ENCODE measurements at places on chromosomes 6 and 20.

- no peak for DNase-seq
Observed at GRCh38 chr6:48036316-48036715, 74.7 kb downstream of the PTCHD4 start.

DNA sequence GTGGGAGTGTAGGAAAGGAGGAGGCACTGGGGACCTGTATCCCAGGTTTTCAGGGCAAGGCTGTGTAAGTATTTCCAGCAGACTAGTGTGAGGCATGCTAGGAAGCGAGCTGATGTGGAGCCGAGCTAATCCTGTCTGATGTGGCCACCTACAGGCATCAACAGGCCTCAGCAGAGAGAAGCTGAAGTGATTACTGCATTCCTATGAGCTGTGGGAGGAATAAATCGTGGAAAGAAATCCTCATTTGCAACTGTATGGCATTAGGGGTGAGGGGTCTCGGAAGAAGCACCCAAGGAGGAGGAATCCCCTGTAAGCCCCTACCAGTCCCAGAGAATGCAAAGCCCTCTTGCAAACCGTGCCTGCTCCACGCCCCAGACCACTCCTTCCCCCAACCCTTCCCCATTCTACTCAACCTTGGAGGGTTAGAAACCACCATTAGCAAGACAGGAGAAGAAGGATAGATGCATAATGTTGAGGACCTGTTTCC, 41.6 kb downstream of the C6orf15 start:
- peak; percentile 38 for DNase-seq

GRCh38 chr6:90454836-90455427, 131.9 kb downstream of the MAP3K7 start:
- DNase-seq = no peak

- DNase-seq = no peak
Observed at GRCh38 chr20:3743251-3743650, 10.8 kb downstream of the HSPA12B start.

GRCh38 chr6:7247179-7247456, 65.9 kb downstream of the SSR1 start:
- DNase-seq = no peak

DNA sequence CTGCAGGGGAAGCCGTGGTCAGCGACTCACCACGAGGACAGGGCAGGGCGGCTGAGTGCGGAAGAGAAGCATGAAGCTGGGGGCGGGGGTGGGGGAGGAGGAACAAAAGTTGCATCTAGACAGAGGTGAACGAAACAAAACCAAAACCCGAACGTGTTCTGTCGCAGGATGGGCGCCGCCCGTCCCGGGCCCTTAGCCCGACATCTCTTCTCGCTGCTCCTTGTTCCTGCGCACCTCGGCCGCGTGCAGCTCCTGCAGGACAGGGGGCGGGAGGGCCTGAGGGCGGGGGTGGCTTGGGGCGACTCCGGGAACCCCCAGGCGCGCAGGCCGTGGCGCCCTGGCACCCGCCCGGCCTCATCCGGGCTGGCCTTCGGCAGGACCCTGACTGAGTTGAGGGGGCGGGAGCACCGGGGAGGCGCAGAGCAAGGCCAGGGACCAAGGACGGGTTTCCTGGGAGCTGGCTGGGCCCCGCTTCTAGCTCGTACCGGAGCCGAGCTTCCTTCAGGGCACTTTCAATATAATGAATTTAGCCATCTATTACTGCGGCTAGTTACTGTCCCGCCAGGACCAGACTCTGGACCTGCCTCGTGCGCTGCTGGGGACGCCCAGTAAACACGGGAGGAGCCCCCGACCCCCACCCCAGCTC, 12.0 kb downstream of the STMN3 start:
- DNase-seq = no peak

DNA sequence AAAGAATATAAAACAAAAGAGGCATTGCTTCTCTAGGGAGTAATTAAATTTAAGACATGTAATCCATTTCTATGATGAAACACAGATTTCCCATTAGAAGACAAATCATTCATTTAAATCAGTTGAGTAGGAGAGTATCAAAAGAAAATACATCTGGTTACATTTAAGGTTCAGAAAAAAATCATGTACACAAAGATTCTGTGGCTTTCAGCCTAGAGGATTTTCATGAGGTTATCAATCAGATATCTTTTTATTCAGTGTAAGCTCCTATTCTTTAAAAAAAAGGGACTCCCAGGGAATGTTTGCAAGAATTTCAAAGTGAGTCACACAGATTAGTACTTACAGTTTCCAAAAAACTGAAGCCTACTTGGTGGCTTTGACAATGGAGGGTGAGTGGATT, 24.9 kb downstream of the COL21A1 start:
- no peak for DNase-seq

DNA sequence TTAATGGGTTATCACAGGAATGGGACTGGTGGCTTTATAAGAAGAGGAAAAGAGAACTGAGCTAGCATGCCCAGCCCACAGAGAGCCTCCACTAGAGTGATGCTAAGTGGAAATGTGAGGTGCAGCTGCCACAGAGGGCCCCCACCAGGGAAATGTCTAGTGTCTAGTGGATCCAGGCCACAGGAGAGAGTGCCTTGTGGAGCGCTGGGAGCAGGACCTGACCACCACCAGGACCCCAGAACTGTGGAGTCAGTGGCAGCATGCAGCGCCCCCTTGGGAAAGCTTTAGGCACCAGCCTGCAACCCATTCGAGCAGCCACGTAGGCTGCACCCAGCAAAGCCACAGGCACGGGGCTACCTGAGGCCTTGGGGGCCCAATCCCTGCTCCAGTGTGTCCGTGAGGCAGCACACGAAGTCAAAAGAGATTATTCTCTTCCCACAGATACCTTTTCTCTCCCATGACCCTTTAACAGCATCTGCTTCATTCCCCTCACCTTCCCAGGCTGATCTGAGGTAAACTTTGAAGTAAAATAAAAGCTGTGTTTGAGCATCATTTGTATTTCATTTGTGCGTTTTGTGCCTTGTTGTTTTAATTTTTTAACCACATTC, 4.4 kb downstream of the HLA-E start:
- DNase-seq = no peak

- no peak for DNase-seq
Observed at GRCh38 chr6:84150705-84151104, 76.7 kb downstream of the CEP162 start.

DNA sequence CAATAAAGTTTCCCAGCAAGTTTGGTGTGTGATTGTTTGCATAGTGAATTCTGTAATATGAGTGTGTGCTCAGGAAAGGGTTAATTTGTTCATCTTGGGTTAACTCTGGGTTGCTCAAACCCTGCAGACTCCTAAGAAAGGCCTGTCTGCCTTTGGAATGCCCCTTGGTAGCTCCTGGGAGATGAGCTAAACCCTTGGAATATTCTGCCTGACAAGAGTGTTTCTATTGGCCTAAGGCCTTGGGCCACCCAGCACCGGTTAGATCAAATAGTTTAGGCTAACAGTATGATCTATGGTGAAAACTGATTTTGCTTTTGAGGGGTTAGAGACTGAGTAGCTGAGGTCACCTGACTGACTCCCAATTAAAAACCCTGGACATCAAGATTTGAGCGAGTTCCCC, 248.3 kb downstream of the GRM1 start:
- DNase-seq = no peak

- DNase-seq = peak; percentile 30
Observed at GRCh38 chr6:79946272-79947190, 822 bp downstream of the ELOVL4 start.

- no peak for DNase-seq
Observed at GRCh38 chr6:137443901-137444300, 50.3 kb downstream of the OLIG3 start.

DNA sequence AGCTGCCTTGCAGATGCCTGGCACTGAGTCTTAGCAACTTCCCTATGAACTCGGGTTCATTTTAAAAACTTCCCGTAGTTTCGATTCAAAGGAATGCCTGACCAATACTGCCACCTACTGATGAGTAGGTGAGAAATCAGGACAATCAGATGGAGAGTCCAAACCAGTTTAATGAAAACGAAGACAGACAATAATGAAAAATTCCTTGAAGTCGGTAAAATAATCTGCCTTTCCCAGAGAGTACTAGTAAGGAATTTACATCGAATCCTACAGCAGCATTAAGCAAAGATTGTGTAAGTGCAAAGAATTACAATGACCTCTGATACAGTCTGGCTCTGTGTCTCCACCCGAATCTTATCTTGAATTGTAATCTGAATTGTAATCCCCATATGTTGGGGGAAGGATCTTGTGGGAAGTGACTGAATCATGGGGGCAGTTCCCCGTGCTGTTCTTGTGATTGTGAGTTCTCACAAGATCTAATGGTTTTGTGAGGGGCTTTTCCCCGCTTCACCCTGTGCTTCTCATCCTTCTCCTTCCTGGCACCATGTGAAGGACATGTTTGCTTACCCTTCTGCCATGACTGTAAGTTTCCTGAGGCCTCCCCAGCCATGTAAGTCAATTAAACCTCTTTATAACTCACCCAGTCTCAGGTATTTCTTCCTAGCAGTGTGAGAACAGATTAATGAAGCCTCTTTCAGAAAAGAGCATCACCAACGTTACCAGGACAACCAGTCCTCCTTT, 134.4 kb downstream of the ARHGAP18 start:
- DNase-seq = peak; percentile 4

DNA sequence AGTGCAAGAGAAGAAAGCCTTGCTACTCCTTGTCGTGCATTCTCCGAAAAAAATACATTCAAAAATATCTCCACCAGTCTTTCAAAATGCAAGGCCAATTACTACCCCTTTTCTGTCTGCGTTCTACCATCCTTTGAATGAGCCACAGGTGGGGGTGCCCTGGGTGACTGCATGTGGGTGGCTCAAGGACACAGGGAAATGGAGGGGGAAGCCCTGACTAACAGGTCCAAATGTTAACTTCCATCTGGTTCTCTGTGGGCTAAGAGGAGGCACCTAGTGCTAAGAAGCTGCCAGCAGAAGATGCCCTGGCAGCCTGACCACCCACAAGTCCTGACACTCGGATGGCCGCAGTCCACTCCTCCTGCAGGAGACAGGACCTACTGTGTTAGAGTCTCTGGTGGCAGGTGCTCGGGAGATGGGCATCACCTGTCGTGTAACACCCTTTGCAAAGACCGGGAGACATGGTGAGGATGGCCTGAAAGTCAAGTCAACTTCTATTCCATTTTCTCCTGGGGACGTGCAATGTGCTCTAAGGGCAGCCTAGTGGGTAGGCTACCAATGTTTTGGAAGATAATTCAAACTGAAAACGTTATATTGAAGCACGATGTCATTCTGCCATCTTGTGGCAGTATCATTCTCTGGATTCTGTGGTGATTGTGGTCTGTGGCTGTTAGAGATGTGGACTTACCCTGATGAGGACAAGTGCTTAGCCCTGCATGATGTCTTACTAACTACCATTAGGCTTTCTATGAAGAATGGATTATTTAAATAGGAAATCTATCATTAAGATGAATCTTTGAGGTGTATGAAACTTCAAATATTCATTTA, 27.4 kb upstream of the IGF2R start:
- no peak for DNase-seq

- DNase-seq = no peak
Observed at GRCh38 chr6:32255199-32256153, 31.6 kb upstream of the NOTCH4 start.

GRCh38 chr6:161949531-161949930, 675.7 kb upstream of the AGPAT4 start:
- DNase-seq = no peak

DNA sequence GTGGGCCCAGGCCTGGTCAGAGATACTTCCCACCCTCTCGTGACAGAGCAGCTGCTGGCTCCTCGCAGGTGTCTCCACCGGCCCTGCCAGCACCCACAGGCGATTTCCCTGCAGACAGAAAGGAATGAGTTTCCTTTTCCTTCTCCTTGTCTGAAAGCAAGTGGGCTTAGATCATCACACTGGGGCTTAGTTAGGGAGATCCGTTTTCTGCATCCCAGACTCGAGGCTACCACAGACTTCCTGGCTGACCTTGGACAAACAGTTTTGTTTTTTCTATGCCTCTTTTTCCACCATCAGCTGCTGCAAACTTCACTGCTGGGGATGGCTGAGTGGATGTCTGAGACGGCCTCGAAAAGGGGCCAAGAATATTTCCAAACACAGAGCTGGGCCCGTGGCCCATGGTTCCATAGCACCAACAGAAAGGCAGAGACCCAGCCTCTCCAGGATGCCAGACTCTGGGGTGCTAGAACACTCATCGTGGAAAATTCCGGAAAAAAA, 86.5 kb downstream of the BANF2 start:
- DNase-seq = no peak

DNA sequence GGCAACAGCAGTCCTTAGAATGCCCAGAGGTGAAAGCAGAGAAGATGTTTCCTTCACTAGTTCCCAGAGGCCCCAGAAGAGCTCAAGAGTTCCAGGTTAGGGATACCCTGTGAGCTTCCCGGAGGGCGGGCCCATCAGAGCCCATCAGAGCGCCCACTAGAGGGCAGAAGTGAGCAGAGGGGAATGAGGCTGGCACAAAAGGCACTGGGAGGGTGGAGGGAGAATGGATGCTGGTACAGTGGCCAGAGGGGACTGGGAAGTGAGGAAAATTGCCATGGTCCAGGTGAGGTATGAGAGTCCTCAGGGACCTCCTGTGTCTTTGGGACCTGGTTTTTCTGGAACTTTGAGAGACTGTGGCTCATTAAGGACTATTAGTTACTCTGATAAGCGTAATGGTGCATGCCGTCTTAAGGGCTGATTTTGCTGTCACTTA, 57.3 kb downstream of the LINC00237 start:
- no peak for DNase-seq

- no peak for DNase-seq
Observed at GRCh38 chr6:53854843-53855567, 60.2 kb downstream of the LRRC1 start.

GRCh38 chr6:160995271-160995670, 3.7 kb downstream of the MAP3K4 start:
- no peak for DNase-seq

DNA sequence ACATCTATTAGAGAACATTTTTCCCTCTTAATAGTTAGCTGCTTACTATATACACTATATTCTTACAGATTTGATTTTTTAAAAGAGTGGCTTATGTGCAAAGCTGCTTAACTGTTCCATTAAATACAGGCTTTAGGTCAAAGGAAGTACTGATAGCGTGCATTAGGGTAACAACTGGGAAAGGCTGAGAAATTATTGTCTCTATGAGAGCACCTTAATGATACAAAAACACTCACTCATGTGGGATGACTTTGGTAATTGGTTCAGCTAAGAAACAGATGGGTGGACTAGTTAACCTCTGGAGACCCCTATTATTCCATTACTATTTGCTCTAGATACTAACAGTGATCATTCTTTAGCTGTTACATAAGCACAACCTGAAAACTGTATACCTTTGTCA, 4.0 kb downstream of the DCDC2 start:
- no peak for DNase-seq
